ENCODE measurements at places on chromosomes 13 and 19. TPM values are rescaled to one million over a fixed set of nuclear protein-coding genes. Genes with fewer than 3 reads are reported as not detected.

SAMD1 gene
- 38.1 TPM for polyA plus RNA-seq

PAK4 gene
- polyA plus RNA-seq: 5.4 TPM

GPR12 gene
- polyA plus RNA-seq: 6.7 TPM

FLT3 gene
- polyA plus RNA-seq: 0.41 TPM

SULT2A1 gene
- polyA plus RNA-seq: not detected

PCDH8 gene
- 2.4 TPM for polyA plus RNA-seq

LRRC4B gene
- 98.9 TPM for polyA plus RNA-seq

PSG1 gene
- not detected for polyA plus RNA-seq

WTIP gene
- polyA plus RNA-seq: 9.8 TPM

OR7A5 gene
- polyA plus RNA-seq: not detected

CLEC17A gene
- polyA plus RNA-seq: not detected

SIGLEC14 gene
- not detected for polyA plus RNA-seq

GPR18 gene
- polyA plus RNA-seq: not detected

TMTC4 gene
- 119 TPM for polyA plus RNA-seq

LRRC63 gene
- not detected for polyA plus RNA-seq

All from neural cell (in vitro differentiated cells).